NCI-H187 treated with DMSO at 0.1 percent for 48 hours (cell line): ENCODE measurements at places on chromosomes 13 and 19.

- DNase-seq, result no peak
Measured at GRCh38 chr13:97182111-97182890, 39.8 kb upstream of the MBNL2 start.

DNA sequence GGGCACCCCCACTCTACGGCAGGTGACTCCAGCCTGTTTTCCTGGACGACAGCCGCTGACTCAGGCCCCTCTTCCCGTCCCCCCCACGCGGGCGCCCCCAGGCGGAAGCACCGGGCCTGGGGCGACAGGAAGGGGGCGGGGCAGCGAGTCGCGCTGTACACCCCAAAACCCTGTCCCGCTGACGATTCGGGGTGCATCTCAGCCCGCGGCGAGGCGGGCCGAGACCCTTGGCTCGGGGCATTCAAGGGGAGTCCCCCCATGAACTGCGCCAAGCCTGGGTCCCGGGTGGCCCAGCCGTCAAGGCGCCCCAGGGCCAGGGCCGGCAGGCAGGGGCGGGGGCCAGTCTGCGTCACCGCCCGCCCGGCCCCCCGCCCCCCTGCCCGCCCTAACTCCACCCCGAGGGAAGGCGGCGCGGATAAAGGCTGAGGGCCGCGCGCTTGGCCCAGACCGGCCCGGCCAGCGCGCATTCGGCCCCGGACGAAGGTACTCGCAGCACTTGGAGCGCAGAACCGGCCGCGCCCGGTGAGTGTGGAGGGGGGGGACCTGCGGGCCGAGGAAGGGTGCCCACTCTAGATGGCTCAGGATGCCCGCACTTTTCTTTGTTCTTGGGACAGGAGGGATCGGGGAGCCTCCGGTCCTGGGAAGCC, at the start of gene MIDN:
Gene MIDN (plus strand): TSS at position 445 of the 647 bp plus-strand sequence. CDS start 1,714 bp downstream, outside the sequence.
- no peak for DNase-seq

DNA sequence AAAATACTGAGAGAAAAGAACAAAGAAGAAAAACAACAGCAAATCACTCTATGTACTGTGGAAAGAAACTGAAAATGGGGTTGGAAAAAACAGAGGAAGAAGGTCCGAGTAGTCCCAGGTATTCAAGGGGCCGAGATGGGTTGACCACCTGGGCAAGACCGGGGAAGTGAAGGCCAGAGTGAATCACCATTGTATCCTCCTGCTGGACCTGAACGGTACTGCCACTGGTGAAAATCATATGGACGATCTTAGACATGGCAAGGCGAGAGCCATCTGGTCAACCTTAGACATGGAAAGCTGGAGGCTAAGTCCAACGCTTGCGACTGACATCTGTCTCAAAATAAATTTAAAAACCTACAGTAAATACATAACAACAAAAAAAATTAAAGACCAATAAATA, 44.4 kb upstream of the ZNF91 start:
- no peak for DNase-seq

- DNase-seq, result no peak
Measured at GRCh38 chr19:57099199-57099661, 20.6 kb upstream of the USP29 start.

- DNase-seq, result no peak
Measured at GRCh38 chr13:30920162-30920909, 12.1 kb upstream of the TEX26 start.

DNA sequence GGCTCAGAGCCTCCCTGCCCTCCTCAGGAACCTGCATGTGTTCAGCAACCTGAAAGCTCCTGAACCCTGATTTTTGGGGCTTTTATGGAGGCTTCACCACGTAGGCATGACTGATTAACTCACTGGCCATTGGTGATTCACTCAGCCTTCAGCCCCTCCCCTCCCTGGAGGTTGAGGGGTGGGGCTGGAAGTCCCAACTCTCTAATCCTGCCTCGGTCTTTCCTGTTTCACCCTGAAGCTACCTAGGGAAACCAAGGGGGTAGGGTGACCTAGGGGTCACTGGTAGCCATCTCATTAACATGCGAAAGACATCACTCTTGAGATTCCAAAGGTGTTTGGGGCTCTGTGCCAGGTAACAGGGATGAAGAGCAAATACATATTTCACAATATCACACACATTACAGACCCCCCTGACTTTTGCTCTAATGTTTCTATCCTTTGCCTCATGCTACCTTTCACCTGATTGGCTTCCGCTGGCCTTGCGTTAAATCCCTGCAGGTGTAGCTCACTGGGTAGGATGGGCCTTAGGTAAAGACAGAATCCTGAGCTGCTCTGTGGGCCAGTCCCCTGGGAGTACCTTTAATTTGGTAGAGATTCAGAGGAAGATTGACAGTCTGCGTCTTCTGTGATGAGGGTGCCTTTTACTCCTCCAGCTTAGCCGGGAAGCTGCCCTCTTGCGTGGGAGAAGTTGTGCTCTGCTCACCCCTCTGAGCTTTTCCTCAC, 260.6 kb downstream of the ATP8A2 start:
- DNase-seq, result no peak

- no peak for DNase-seq
Measured at GRCh38 chr19:21158523-21159135, 16.8 kb downstream of the ZNF431 start.
